ENCODE measurements at places on chromosomes 16 and 17. TPM values are rescaled to one million over a fixed set of nuclear protein-coding genes. Genes with fewer than 3 reads are reported as not detected.

MSLN gene
- 3.1 TPM for total RNA-seq

FKBP10 gene
- total RNA-seq, result 26.5 TPM

MNT gene
- total RNA-seq, result 10.6 TPM

HBA1 gene
- 53.4 TPM for total RNA-seq

SBK1 gene
- 0.77 TPM for total RNA-seq

PIEZO1 gene
- 21.7 TPM for total RNA-seq

TSPOAP1 gene
- 17.2 TPM for total RNA-seq

HES7 gene
- total RNA-seq, result 0.62 TPM

SOX15 gene
- 5.4 TPM for total RNA-seq

SOCS3 gene
- total RNA-seq, result 6.6 TPM

C17orf50 gene
- total RNA-seq, result not detected

TRPV3 gene
- total RNA-seq, result 3.3 TPM

CRYM gene
- total RNA-seq, result 113 TPM

HOXB2 gene
- total RNA-seq, result 6.6 TPM

Measured in right cardiac atrium (tissue), 5 donors.